ENCODE measurements at places on chromosomes 2 and 18.

GRCh38 chr2:194867328-194867727 is 789.7 kb upstream of the SLC39A10 start:
- no peak for DNase-seq

- peak; percentile 14 for DNase-seq
Measured at GRCh38 chr2:437756-438393, 150.0 kb upstream of the ALKAL2 start.

- no peak for DNase-seq
Measured at GRCh38 chr2:66240286-66240685, 194.6 kb upstream of the MEIS1 start.

GRCh38 chr2:118047380-118047826 is 33.5 kb upstream of the CCDC93 start:
- no peak for DNase-seq

- DNase-seq, result no peak
Measured at GRCh38 chr2:221377066-221377465, 195.0 kb downstream of the EPHA4 start.

- no peak for DNase-seq
Measured at GRCh38 chr18:11398625-11399024, 210.8 kb upstream of the SLC35G4 start.

GRCh38 chr2:97761192-97761591 is 47.8 kb downstream of the ZAP70 start:
- no peak for DNase-seq

DNA sequence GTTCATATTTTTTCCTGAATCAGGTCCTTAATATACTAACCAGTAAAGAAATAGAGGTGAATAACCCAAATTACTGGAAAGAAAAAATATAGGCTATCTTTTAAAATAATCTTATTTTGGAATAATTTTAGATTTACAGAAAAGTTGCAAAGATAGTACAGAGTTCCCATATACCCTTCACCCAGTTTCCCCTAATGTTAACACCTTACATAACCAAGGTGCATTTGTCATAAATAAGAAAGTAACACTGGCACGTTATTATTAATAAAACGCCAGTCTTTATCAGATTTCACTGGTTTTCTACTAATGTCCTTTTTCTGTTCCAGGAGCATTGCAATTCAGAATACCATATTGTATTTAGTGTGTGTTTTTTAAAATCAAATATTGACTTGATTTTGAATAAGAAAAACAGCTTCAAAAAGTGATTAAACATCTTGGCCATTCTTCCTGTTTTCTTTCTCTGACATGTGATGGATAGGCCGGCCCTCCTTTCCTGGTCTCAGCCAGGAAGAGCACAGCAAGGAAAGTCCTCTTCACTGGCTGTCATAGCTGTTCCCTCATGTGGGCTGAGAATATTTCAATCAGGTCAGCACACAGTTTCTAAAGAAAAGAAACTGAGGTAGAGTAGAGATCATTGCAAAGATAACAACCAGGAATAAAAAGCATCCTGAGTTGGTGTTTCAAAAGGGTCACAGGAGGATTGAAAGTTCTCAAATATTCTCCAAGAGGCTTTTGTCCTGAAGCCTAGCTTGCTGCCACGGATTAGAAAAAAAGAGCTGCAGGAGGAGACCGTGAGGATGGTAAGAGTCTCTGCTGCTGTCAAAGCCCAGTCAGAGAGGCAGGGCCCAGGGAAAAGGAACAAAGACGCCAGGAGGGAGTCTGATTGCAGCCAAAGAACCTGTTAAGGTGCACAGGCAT is 79.3 kb upstream of the ARL5A start:
- DNase-seq, result no peak

- peak; percentile 56 for DNase-seq
Measured at GRCh38 chr18:37484983-37485834, 80.4 kb downstream of the CELF4 start.

DNA sequence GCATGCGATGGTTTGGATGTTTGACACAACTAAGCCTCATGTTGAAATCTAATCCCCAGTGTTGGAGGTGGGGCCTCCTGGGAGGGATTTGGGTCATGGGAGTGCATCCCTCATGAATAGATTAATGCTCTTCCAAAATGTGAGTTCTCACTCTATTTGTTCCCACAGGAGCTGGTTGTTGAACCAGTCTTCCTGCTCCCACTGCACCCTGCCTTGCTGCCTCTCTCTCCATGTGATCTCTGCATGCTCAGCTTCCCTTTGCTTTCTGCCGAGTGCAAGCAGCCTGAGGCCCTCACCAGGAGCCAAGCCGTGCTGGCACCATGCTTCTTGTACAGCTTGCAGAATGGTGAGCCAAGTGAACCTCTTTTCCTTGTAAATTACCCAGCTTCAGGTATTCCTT is 206.8 kb downstream of the VAPA start:
- no peak for DNase-seq

DNA sequence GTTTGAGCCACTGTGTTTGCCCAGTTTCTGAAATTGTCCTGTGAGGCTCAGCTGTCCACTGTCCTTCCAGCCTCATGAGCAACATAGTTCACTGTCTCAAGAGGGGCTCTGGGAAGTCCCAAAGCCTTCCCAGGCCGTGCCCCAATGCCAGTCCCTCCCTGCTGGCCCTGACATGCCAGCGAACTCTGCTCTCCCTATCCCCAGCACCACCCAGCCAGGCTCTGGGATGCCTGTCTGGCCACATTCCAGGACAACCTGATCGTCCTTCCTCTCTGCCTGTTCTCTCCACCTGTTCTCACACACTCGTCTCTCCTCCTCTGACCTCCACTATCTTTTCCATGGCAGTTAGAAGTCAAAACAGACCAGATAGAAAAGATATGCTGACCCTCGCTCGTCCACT is 278.0 kb upstream of the ID2 start:
- DNase-seq, result no peak

DNA sequence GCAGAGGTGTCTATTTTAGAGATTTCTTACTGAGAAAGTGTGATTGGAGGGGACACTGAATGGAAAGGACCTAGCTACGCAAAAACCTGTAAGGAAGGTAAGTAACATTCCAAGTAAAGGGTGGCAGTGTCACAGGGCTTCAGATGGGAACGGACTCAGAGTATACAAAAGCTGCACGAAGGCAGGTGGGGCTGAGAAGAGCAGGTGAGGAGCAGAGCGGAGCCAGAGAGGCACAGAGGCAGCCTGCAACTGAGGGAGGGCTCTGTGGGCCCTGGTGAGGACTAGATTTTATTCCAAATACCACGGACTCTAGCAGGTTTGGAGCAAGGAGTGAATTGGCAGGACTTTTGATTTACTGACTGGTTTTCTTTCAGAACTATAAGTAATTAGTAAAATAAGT is 331.3 kb upstream of the PKDCC start:
- no peak for DNase-seq

DNA sequence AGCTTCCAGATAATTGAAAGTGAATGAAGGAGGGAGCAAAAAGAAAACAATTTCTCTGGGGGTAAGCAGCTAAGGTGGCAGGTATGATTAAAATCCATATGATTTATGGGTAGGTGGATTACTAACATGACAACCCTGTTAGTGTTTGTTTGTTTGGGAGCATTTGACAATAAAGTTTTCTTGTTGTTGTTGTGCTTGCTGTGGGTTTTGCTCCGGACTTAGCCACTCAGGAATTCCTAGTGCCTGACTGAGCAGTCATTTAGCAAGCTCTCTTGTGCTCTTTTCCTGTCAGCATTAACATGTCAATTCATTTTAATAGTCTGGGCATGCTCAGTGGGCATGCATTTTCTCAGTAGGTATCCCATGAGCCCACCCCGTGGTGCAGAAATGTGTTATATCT is 674.8 kb upstream of the ZEB2 start:
- no peak for DNase-seq

DNA sequence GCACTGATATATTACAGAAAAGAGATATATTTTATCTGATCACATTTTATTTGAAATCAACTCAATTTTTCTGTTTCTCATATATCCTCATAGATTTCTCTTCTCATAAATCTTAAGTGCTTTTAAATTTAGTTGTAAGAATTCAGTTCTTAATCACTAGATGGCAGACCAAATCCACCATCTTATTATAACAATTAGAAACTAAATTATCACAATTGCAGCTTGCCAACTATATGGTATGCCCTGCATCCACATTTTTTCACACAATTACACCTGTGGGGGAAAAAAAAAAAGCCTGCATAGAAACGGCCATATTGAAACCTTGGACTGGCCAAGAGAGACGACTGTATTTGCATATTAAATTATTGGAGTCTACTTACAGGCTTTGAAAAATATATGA is 64.4 kb downstream of the COL5A2 start:
- DNase-seq, result no peak

GRCh38 chr2:43343573-43344304 is 117.3 kb upstream of the ZFP36L2 start:
- DNase-seq, result no peak

GRCh38 chr2:1286929-1287328 is 126.3 kb upstream of the TPO start:
- no peak for DNase-seq

DNA sequence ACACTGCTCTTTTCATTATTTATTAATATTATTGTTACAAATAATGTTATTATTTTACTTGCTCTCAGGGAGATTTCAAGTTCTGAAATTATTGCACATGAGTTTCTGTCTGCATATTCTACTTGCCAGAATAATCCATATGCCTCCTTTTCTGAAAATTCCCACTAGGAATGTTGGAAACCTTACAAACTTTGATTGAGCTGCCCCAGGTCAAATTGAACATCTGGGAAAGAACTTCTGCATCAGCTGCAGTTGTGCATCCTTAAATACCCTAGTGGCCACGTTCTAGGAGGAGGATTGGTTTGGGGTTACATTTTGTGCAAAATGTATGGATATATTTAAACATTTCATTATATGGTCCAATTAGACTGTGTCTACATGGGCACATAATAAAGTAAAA is 1302.7 kb upstream of the PIK3C3 start:
- DNase-seq, result no peak

GRCh38 chr2:220512419-220512818 is 885.0 kb downstream of the SLC4A3 start:
- no peak for DNase-seq

All from NCI-H1092 (cell line).